Activated T-cell treated with anti-CD3 and anti-CD28 coated beads, Interleukin-2, amount 50 U/mL, for 72 hours (primary cell): ENCODE measurements at places on chromosomes 6 and 20.

DNA sequence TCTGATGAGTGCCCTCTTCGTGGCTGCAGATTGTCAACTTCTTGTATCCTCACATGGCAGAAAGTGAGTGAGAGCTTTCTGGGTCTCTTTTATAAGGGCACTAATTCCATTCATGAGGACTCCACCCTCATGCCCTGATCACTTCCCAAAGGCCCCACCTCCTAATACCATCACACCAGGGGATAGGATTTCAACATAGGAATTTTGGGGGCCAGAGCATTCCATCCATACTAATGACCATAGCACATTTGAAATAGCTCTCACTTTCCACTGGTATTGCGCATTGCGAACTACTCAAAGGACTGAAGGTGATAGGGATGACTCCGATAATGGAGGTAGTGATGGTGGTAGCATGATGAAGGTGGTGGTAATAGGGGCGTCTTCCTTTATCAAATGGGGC lies 324.3 kb downstream of the PRL start:
- DNase-seq, result no peak

- no peak for DNase-seq
Observed at GRCh38 chr6:35128496-35128895, 12.6 kb downstream of the TCP11 start.

- no peak for DNase-seq
Observed at GRCh38 chr6:113595911-113596376, 261.2 kb upstream of the MARCKS start.

DNA sequence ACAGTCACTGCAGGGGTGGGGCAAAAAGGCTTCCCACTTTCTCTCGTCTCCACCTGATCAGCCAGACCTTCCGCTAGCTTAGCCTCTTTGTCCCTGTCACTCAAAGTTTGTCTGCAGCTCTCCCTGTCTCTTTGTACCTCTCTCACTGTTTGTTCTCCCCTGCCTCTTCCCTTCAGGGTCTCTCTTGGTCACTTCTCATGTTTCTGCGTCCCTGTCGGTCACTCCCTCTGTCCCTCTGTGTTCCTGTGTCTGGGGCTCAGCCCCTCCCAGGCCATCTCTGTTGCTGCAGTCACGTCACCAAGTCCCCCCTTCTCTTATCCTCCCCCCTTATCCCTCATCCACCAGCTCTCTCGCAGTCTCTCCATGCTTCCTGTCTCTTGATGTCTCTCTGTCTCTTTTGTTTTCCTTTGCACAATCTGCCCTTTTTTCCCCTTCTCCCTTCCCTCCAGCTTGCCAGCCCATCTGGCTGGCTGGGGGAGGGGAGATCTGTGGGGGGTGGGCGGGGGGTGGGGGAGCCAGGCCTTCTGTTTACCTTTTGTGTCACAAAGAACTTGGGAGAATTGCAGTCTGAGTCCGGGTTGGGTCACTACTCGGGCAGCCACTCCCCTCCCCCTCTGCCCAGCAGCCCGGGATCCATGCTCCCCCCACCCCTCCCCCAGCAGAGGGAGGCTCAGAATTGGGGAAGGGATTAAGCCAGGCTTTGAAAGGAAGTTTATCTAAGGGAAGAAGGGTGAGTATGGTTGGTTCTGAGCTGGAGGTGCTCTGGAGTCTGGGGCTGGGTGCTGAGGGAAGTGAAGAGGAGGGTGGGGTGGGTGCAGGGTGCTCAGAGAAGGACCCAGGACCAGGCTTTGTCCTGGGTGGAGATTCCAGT lies 32.3 kb downstream of the FOXP4 start:
- DNase-seq, result no peak

- DNase-seq, result no peak
Observed at GRCh38 chr6:138987080-138987642, 892 bp downstream of the REPS1 start.

DNA sequence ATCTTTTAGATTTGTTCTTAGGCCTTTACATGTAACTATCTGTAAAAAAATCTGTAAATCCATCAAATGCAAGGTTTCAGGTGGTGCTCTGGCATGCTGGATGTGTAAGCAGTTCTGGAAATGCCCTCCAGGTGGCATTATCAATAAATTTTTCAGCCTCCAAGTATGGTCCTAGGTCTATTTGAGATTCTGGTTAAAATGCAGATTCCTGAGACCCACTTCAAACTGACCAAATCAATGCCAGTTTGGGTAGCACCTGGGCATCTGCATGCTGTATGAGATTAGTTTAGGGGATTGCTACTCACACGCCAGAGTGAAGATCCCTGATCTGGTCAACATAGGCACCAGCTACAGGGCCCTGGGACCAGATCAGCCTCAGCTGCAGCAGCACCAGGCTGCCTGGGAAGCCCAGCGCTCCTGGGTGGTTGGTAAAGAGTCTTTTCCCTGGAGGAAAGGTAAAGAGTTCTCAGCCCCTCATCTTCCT lies 507.3 kb upstream of the CITED2 start:
- peak; percentile 8 for DNase-seq

DNA sequence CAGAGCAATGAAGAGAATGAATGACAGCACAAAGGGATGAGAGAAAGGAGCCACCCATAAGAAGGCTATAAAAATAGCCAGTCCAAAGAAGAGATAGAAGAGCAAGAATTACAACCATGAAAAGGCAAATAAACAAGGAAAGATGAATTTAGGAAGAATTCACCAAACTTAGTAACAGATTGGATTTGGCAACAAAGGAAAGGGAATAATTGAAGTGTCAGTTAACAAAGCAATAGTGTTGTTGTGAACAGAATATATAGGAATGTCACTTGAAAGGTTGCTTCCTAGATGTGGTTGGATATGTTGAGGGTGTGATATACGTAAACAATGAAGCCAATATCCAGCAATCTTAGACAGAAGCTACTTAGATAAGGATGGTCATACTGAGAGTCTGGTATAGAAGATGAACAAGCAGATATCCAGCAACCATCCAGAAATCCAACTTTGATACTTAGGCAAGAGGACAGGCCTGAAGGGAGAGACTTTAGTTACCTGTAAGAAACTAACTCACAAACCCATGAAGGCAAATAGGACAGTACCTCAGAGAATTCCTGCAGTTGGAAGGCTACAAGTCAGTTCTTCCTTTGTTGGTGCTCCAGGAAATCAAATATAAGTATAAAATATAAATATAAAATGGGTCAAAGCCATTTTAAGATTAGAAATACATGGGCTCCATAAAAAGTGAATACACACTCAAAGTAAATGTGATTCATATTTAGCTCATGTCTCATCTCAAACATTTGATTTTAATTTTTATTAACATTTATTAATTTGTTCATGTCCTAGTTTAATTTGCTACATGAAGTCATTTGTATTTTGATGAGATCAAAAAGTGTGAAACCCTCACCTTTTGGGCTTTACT lies 106.5 kb downstream of the HFE start:
- no peak for DNase-seq

- no peak for DNase-seq
Observed at GRCh38 chr6:20204512-20204894, 7.8 kb downstream of the MBOAT1 start.

DNA sequence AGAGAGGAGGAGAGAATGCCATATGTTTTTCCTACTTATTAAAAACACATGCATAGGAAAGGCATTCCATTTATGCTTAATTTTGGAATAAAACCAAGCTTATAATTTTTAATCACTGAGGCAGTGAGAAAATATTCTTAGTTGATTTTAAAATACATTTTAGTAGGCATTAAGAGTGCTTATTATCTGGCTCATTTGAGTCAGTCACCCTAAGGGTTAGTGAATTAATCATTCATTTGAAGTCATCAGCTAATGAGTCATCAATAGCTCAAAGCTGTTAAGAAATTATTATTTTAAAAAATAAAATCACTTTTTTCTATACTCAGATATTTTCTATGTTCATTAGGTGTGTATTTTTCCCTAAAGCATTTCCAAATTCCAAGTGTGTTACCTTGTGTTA lies 81.6 kb downstream of the TMEM200A start:
- DNase-seq, result no peak
